Cardiac muscle cell (in vitro differentiated cells and primary cell): ENCODE measurements at places on chromosomes 13 and 19. TPM values are rescaled to one million over a fixed set of nuclear protein-coding genes. Genes with fewer than 3 reads are reported as not detected.

DNA sequence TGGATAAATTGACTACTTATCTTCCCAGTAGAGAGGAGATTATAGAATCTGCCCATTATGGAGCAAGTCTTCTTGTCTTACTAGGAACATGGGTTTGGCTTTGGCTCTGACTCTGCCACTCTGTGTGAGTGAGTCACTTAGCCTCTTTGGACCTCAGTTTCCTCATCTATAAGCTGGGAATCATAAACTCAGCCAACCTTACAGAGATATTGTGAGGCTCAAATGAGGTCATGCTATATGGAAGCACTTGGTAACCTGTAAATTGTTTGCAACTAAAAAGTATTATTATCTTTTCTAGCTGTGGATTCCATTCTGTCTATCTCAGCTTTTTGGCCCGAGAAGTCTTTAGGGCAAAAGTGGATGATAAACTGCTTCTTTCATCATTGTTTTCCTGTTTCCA is 186.8 kb upstream of the TSC22D1 start:
- H3K36me3 ChIP-seq: no peaks in the 10 kb centered on the region
- H3K27ac ChIP-seq: no peak overlapping the region
- H3K27me3 ChIP-seq: no peaks in the 10 kb centered on the region
- DNase-seq: peak; percentile 52
- H3K4me3 ChIP-seq: no peak overlapping the region

DNA sequence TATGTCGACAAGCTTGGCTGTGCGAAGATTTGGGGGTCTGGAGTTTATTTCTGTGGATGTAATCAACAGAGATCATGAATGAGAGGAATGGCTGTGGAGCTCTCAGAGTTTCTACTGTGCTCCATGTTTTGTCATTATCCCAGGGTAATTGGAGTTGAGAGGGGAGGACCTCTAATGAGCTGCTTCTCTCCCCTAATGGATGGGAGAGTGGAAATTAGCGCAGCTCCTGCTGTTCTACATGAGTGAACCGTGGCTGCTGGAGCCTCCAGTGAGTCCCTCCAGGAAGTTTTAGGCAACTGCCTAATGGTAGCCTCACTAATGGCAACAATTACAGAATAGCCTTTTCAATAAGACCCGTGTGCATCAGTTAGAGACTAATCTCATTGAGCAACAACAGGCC is 31.3 kb upstream of the FGF9 start:
- no peaks in the 10 kb centered on the region for H3K36me3 ChIP-seq
- DNase-seq: no peak

DNA sequence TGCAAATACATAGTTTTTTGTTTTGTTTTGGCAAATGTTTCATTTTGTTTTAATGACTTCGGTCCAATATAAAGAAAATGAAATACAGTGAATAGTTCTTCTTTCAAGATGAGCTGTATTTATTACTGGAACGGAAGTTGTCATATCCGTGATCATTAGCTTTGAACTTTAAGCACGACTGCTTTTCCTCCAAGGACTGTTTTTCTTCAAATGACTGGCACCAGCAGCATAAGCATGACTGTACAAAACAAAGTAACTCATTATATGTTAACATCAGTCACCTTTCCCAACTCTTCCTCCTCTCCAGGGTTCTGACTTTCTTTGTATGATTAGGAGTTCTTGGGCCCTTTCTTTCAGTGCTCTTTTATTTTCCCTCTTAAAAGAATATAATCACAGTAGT is 20.5 kb downstream of the EDNRB start:
- H3K36me3 ChIP-seq: no peaks in the 10 kb centered on the region
- H3K27ac ChIP-seq: no peak overlapping the region
- peak; percentile 62 for DNase-seq
- no peaks in the 10 kb centered on the region for H3K27me3 ChIP-seq

Gene SULT2A1
- polyA plus RNA-seq: 0.09 and 0.34 TPM in 2 replicates

DNA sequence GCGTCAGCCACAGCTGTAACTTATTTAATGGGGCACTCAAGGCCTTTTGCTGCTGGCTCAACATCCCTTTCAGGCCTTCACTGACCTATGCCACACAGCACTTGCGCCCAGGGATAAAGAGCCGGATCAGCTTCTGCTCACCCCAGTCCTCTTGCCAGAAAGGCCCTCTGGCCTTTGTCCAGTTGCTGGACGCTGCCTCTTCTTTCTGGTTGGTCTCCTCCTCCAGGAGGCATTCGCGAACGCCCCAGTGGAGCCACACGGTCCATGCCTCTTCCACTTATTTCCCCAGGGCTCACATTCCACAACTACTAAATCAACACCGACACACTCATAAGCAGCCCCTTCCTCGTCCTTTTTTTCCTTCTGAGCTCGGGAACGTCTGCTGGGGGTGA is 3.7 kb upstream of the ZNF329 start:
- DNase-seq: peak; percentile 53
- peak overlapping the region; percentile 94 for H3K27ac ChIP-seq
- no peaks in the 10 kb centered on the region for H3K36me3 ChIP-seq
- H3K4me3 ChIP-seq: peak overlapping the region; percentile 92

Gene STK11
- polyA plus RNA-seq: 122 and 154 TPM in 2 replicates

Gene ZNF850
- polyA plus RNA-seq: 2.9 and 9.5 TPM in 2 replicates

DNA sequence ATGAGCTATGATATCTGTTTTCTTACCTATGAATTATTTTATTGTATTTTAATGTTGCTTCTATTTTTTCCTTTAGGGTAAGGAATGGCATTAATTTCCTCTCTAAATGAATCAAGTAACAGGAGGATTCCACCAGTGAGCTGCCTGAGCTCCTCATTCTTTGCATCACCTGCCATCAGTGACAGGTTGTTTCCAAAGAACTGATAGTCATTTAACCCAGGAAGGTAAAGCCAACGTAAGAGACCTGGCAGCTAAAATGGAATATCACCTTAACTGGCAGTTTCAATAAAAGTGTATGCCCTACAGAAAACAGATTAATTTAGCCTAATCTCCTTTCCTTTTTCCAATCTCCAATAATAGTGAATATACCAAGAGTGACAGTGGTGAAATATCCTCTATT is 812.0 kb downstream of the SLITRK5 start:
- no peak overlapping the region for H3K27ac ChIP-seq
- H3K4me1 ChIP-seq: no peaks in the 10 kb centered on the region
- H3K4me3 ChIP-seq: no peak overlapping the region
- H3K27me3 ChIP-seq: no peaks in the 10 kb centered on the region
- no peak for DNase-seq

Gene MCEMP1
- not detected in 2 replicates for polyA plus RNA-seq

DNA sequence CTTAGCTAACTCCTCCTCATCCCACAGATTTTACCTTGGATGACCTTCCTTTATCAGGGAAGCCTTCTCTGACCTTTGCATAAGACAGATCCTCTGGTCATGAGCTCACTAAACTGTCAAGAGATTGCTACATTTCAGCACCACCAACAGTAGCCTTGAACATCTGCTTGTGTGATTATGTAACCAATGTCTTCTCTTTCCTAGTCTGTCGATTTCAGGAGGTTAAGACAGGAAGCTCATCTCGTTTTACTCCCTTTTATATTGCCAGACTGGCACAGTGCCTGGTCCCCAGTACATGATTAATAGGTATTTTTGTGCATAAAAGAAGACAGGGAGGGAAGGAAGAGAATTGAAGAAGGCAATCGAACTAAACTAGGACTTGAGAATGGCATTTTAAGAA is 1697.7 kb downstream of the EFNB2 start:
- no peak for DNase-seq
- H3K27ac ChIP-seq: no peak overlapping the region
- H3K27me3 ChIP-seq: no peaks in the 10 kb centered on the region
- H3K4me3 ChIP-seq: no peak overlapping the region
- H3K4me1 ChIP-seq: no peaks in the 10 kb centered on the region
- H3K36me3 ChIP-seq: no peaks in the 10 kb centered on the region

DNA sequence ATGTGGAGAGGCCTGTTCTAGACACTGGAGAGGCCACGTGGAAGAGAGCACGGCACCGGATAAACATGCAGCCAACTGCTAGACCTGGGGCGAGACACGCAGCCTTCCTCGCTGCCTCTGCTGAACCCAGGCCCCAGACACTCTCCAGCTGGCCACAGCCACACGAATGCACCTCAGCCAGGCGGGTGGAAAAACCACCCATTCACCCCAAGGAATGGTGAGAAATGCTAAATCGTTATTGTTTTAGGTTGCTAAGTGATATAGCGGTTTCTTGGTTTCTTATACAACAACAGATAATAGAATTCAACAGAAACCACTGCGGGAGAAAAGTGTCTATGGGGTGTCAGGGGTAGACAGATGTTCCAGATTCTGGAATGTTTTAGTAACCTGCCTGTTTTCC is 52.5 kb downstream of the STK24 start:
- no peak overlapping the region for H3K27ac ChIP-seq
- no peaks in the 10 kb centered on the region for H3K27me3 ChIP-seq
- no peak overlapping the region for H3K4me3 ChIP-seq

DNA sequence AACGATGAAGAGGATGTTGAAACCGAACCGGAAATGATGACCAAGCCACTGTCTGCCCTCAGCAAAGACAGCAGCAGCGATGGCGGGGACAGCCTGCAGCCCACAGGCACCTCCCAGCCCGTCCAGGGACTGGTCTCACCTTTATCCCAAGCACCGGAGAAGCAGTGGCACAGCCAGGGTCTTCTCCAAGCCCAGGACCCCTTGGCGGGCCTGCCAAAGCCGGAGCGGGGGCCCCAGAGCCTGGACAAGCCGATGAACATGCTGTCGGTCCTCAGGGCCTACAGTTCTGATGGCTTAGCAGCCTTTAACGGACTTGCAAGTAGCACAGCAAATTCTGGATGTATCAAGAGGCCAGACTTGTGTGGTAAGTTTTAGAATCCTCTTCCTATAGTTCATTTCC is 177.0 kb downstream of the ZNF536 start:
- no peaks in the 10 kb centered on the region for H3K27me3 ChIP-seq
- DNase-seq: no peak
- peaks cover 4% of the 10 kb centered on the region for H3K4me1 ChIP-seq
- H3K4me3 ChIP-seq: no peak overlapping the region
- no peak overlapping the region for H3K27ac ChIP-seq
- no peaks in the 10 kb centered on the region for H3K36me3 ChIP-seq

Gene ZNF582
- 17.7 and 19.5 TPM in 2 replicates for polyA plus RNA-seq

- DNase-seq: peak; percentile 72
- H3K36me3 ChIP-seq: no peaks in the 10 kb centered on the region
- H3K4me3 ChIP-seq: no peak overlapping the region
- H3K27me3 ChIP-seq: peaks cover 5% of the 10 kb centered on the region
- H3K4me1 ChIP-seq: peaks cover 18% of the 10 kb centered on the region
These were observed 2.0 kb upstream of the ARHGAP45 start for GRCh38 chr19:1064661-1065605.

DNA sequence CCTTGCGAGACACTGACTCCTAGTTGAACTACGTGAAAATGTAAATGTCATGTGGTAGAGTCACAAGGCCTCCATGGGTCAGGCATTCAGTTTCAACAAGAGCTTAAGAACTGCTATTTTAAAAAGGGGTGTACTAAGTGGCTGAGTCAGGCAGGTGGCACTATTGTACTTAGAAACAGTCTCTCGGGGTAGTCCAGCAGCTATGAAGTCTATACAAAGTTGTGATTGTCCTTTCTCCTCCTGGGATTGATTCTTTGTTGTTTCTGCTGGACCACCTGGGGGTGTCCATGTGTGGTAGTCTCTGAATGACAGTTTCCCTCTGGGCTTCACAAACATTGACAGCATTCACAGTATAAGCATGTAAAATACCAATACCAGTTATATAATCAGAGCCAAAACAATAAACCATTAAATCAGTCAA is 33.0 kb downstream of the UGGT2 start:
- no peak overlapping the region for H3K27ac ChIP-seq
- peak; percentile 74 for DNase-seq
- H3K36me3 ChIP-seq: no peaks in the 10 kb centered on the region
- no peak overlapping the region for H3K4me3 ChIP-seq
- no peaks in the 10 kb centered on the region for H3K4me1 ChIP-seq

GRCh38 chr19:32869369-32869965 is at the start of gene SLC7A9:
SLC7A9 (minus strand) TSS chr19:32869767; CDS start chr19:32868534, 1,233 bp downstream.
- H3K27ac ChIP-seq: no peak within 1 kb of the TSS
- H3K4me3 ChIP-seq: no peak within 1 kb of the TSS
- no peaks in the 10 kb centered on the region for H3K27me3 ChIP-seq
- no peak for DNase-seq
- H3K4me1 ChIP-seq: no peaks in the 10 kb centered on the region
- no peaks in the 10 kb centered on the region for H3K36me3 ChIP-seq

Gene ACP7
- polyA plus RNA-seq: not detected in 2 replicates

- no peak overlapping the region for H3K4me3 ChIP-seq
- peak overlapping the region; percentile 84 for H3K27ac ChIP-seq
- DNase-seq: peak; percentile 66
These were observed 11.8 kb downstream of the CCDC97 start for GRCh38 chr19:41321600-41322270.

DNA sequence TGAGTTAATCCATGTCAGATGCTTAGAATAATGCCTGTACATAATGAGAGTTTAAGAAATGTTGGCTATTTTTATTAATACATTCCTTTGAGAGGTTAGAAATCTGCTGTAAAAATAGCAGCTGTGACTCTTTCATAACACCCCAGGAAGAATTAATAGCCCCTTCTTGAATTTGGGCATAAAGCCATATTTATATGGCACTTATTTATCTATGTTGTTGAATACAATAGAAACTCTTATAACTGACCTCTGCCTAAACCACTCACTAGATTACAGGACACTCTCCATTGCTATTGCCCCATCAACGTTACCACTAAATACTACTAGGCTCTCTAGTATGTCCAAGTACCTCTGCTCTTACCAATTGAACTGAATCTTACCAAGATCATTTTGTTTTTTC is 16.3 kb downstream of the NEK5 start:
- DNase-seq: no peak
- no peak overlapping the region for H3K4me3 ChIP-seq
- H3K36me3 ChIP-seq: no peaks in the 10 kb centered on the region
- no peaks in the 10 kb centered on the region for H3K27me3 ChIP-seq

Gene NLRP7
- 0.49 and 0.73 TPM in 2 replicates for polyA plus RNA-seq

GRCh38 chr19:50268041-50268440 is 61.1 kb downstream of the KCNC3 start:
- H3K27ac ChIP-seq: no peak overlapping the region
- H3K4me1 ChIP-seq: no peaks in the 10 kb centered on the region
- H3K27me3 ChIP-seq: no peaks in the 10 kb centered on the region
- no peak for DNase-seq
- no peaks in the 10 kb centered on the region for H3K36me3 ChIP-seq

- H3K4me1 ChIP-seq: peaks cover 29% of the 10 kb centered on the region
- no peaks in the 10 kb centered on the region for H3K36me3 ChIP-seq
- peak; percentile 96 for DNase-seq
- H3K27me3 ChIP-seq: no peaks in the 10 kb centered on the region
- no peak overlapping the region for H3K4me3 ChIP-seq
These were observed 36.0 kb downstream of the MBNL2 start for GRCh38 chr13:97257800-97258799.

GRCh38 chr13:22447132-22447886 is 733.5 kb upstream of the SGCG start:
- H3K36me3 ChIP-seq: no peaks in the 10 kb centered on the region
- DNase-seq: no peak
- H3K4me3 ChIP-seq: no peak overlapping the region
- peak overlapping the region; percentile 89 for H3K27ac ChIP-seq
- H3K4me1 ChIP-seq: peaks cover 27% of the 10 kb centered on the region

DNA sequence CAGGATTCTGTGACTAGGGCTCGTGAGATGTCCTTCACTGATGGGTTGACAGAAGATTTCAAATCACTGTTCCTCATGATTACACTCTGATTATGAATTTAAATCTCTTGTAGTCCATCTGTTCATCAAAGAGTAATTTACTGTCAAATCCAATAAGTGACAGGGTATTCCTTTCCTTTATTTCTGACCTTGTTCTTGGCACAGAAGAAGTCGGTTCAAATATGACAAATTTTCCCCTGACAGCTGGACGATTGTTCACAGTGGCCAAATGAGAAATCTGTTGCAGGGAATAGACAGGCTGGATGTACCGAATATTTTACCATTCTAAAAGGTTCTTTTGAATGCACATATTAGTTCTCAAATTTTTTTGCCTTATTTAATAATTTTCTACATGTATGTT is 767.3 kb upstream of the GPC6 start:
- H3K4me3 ChIP-seq: no peak overlapping the region
- H3K27ac ChIP-seq: no peak overlapping the region
- no peaks in the 10 kb centered on the region for H3K36me3 ChIP-seq
- no peaks in the 10 kb centered on the region for H3K27me3 ChIP-seq
- no peak for DNase-seq
- H3K4me1 ChIP-seq: no peaks in the 10 kb centered on the region
